ENCODE measurements at places on chromosomes 6 and 20. TPM values are rescaled to one million over a fixed set of nuclear protein-coding genes. Genes with fewer than 3 reads are reported as not detected.

- peak; percentile 75 for DNase-seq
Observed at GRCh38 chr6:144008120-144008811, at the start of gene PLAGL1. Gene PLAGL1, minus strand, starts transcription at chr6:144008259. Its CDS starts 60,123 bp downstream, at chr6:143948136.

- no peak for DNase-seq
Observed at GRCh38 chr6:121619013-121619412, 183.6 kb downstream of the GJA1 start.

- no peak for DNase-seq
Observed at GRCh38 chr6:135088818-135089809, 34.5 kb upstream of the HBS1L start.

DNA sequence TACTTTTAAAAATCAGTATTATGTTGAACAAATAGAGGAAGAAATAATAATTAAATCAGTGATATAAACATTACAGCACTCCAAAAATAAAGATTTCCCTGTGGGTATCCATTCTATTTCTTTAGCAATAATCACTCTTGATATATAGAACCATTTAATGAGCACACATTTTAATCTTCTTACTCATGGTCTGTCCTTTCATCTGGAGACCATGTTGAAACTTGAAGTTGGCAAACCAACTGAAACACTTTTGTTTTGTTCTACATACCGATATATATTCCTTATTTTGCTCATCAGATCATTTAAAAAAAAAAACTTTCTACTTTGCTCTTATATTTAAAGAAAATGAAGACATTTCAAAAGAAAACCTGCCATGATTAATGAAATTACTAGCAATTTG, 13.4 kb downstream of the C6orf58 start:
- DNase-seq, result no peak

- DNase-seq, result no peak
Observed at GRCh38 chr20:29325304-29325640, 1932.2 kb upstream of the DEFB115 start.

DNA sequence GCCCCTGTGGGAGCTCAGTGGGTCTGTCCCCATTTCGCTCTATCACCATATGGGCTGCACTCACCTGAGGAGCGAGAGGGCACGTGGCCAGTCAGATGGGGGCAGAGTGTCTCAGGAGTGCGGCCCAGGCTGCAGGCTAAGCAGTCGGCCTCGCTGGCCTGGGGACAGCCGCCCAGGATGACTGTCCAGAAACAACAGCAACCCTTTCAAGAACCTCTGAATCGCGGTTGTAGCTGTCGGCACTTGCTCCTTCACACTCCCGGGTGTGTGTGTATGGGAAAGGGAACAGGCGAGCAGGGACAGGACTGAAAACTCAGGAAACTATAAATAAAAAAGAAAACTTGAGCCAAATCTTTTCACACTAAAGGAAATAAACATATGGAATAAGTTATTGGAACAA, 63.1 kb downstream of the TFAP2A start:
- no peak for DNase-seq

DNA sequence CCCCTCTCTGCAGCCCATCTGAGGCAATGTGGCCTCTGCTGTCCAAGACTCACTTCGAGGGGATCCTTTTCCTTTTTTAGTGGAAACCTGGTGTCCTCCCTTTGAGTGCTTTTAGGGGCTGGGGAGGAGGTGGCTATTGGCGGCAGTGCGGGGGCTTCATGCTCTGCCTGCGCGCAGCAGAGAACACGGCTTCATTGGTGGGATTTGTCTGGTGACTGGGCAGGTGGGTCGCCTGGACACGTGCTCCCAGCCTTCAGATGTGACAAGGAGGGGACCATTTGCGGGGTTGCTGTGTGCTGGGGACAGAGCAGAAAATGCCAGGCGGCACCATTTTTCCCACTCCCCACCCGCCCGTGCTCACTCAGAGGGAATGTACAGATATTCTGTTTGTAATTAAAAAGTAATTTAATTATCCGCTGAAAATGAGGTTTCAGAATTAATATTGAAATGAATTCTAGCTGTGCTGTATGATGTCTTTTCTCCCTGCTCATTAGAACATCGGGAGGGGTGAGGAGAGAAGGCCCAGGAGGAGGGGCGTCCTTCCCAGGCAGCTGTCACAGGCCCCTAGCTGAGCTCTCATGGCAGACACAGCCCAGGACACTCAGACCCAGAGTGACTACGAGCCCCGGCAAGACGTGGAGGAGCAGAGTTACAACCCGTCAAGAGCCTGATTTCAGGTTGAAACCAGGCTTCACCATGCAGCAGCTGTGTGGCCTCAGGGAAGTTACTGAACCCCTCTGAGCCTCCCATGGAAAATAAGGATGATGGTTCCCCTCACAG, 417.2 kb upstream of the SULF2 start:
- no peak for DNase-seq

DNA sequence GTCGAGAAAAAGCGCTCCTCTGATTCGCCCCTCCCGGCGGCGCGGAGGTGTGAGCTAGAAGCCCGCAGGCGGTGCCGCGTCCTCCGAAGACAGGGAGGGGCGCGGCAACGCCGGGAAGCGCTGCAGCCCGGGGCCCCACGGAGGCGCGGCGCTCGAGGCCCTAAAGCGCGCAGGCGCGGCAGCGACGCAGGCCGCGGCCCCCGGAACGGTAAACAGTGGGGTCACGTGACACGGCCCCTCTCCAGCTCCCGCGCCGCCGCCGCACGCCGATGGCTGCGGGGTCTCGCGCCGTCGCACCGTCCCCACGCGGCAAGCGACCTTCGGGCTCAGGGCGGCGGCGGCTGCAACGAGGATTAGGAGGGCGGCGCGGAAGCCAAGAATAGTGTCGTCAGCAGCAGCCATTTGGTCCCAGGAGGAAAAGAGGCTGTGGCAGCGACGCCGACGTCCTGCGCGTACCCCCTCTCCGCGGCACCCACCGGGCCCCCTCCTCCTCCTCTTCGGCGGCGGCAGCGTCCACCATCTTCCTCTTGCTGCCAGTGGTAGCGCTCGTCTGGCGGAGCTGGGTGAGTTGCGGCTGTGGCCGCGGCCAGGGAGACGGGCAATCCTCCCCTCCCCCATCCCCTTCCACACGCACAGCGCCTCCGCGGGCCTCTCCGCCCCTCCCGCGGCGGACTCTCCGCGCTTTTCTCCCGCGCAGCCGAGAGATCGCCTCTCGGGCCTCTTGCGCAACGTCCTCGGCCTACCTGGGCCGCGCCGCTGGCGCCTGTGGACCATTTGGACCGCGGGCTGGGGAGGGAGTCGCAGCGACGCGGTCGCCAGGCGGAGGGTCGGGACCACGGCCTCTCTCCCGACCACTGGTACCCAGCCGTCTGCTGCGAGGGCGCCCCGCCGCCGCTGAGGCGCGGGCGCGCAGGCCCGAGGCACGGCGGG, at the start of gene PHF3:
PHF3 (plus strand) TSS at position 215 of the 930 bp plus-strand sequence. CDS start 10,750 bp downstream, outside the sequence.
- peak; percentile 93 for DNase-seq

DNA sequence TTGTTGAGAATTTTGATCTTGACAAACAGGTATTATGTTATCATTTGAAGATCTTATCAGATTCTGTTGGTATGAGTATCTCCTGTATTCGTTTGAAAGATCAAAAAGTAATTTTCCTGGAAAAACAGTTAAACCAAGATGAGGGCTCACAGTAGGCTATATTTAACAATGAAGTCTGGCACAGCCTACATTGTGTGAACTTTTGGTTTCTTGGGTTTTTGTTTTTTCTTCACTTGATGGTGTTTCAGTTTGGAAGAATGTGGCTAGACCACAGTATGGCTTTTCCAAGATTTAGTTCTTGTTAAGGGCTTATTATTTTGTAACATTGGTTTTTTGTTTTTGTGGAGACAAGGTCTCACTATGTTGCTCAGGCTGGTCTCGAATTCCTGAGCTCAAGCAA, 306.4 kb downstream of the CDKAL1 start:
- no peak for DNase-seq

- no peak for DNase-seq
Observed at GRCh38 chr6:32462609-32463008, 22.9 kb downstream of the HLA-DRA start.

DSP gene
- total RNA-seq, result 0.08 TPM

ANKEF1 gene
- total RNA-seq, result 0.18 TPM

DLGAP4 gene
- 59.5 TPM for total RNA-seq

PRIM2 gene
- 42.2 TPM for total RNA-seq

SEL1L2 gene
- not detected for total RNA-seq
